ENCODE measurements at places on chromosomes 16 and 17. TPM values are rescaled to one million over a fixed set of nuclear protein-coding genes. Genes with fewer than 3 reads are reported as not detected.
A peak's percentile ranks its signal among the peaks of the same experiment; 100 is the strongest.

DNA sequence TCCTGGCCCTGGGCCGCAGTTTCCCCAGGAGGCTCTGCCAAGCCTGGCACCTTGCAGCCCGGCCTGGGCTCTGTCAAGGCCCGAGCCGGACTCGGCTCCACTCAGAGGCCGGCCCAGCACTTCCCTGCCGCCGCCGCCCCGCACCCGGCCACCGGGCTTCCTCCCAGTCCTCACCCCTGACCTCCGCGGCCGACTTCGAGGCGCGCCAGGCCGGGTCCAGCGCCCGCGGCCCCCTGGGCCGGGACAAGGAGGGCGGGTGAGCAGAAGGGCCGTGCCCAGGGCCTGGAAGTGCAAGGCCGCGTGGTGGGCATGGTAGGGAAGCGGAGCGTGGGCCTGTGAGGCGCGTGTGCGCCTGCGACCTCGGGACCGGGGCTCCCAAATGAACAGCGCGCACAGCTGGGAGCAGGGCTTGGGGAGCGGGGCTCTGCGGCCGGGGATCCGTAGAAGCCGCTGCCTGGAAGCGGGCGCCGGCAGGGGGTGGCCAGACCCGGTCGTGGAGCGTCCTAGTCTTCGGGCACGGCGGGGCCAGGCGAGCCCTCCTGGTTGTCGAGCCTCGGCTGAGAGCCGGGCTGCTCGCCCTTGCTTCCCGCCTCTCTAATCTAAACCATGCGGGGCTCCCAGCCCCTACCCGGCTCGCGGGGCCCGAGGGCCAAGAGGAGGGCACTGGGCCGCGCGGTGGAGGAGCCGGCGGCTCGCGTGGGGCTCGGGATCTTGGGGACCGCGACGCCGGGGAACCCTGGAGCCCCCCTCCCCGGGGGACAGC is 503 bp upstream of the TBX4 start:
- H3K4me1 ChIP-seq, result peaks cover 9% of the 10 kb centered on the region
- H3K36me3 ChIP-seq, result no peaks in the 10 kb centered on the region

DNA sequence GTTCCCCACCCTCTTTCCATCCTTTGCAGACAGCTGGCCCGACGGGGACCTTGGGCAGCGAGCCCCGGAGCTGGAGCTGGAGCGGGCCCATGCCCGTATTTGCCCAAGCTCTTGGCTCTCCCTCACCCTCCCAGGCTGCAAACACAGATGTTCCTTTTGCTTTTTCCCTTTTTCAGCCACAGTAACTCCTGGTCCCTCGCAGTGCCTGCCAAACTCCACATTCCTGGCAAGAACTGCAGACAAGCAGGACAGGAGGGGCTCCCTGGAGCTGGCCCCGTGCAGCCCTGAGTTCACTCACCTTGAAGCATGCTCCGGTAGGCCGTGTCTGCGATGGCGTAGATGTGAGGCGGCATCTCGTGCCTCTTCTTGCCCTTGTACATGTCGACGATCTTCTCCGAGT is 33.9 kb downstream of the MYH11 start:
- no peaks in the 10 kb centered on the region for H3K36me3 ChIP-seq
- DNase-seq, result no peak
- peaks cover 8% of the 10 kb centered on the region for H3K27me3 ChIP-seq
- H3K4me1 ChIP-seq, result no peaks in the 10 kb centered on the region
- no peak overlapping the region for H3K4me3 ChIP-seq
- H3K27ac ChIP-seq, result no peak overlapping the region

DNA sequence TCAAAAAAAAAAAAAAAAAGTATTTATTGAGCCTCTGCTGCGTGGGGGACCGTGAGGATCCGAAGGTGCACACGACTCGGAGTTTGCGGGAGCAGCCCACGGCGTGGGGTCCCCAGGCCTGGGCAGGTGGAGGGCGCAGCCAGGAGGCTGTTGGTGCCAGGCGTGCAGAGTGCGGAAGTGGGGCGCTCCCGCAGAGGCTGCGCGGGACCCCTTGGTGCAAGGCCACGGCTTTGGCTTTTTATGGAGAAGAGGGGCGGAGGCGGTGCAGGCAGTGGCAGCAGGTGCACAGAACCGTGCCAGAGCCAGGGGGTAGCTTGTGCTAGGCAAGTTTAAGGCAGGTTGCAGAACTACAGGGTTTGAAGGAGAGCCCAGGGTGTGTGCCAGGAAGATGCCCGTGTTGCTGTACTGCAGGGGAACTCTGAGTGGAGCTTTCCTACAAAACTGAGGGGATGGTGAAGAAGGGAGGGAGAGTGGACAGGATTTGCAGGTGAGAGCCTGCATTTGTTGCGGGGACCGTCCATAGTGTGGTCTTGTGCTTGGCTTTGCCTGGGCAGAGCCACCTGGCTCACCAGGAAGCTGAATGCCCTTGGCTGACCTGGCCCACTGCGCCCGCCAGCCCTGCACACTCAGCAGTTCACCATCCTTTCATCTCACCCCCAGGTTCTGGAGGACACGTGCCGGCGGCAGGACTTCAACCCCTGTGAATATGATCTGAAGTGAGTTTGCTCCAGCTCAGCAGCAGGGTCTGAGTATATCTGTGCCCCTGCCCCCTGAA is 1.3 kb downstream of the ASPSCR1 start:
- H3K27me3 ChIP-seq, result peaks cover 15% of the 10 kb centered on the region
- H3K4me1 ChIP-seq, result peaks cover 20% of the 10 kb centered on the region
- peak overlapping the region; percentile 63 for H3K4me3 ChIP-seq
- peak overlapping the region; percentile 81 for H3K27ac ChIP-seq
- no peak for DNase-seq

DNA sequence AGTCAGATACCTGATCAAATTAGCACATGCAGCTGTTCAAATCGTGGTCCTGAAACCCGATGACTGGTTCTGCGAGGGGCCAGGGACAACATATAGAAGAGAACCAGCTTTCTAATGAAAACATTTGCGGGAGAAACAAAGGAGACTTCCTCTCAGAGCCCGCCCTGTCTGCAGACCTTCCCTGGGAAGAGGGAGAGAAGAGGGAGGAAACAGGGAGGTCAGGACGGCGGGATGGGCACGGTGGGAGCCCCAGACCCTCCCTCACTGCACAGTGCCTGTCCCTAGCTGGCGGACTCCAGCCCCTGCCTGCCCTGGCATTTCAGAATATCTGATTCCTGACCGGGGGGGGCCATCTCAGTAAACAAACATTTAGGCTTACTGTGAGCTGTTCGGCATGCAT is 317.3 kb downstream of the FOXL1 start:
- H3K4me1 ChIP-seq, result no peaks in the 10 kb centered on the region
- DNase-seq, result no peak
- H3K27ac ChIP-seq, result no peak overlapping the region
- H3K36me3 ChIP-seq, result no peaks in the 10 kb centered on the region
- H3K27me3 ChIP-seq, result no peaks in the 10 kb centered on the region

The GRAP gene
- polyA plus RNA-seq, result 19.0 TPM

DNA sequence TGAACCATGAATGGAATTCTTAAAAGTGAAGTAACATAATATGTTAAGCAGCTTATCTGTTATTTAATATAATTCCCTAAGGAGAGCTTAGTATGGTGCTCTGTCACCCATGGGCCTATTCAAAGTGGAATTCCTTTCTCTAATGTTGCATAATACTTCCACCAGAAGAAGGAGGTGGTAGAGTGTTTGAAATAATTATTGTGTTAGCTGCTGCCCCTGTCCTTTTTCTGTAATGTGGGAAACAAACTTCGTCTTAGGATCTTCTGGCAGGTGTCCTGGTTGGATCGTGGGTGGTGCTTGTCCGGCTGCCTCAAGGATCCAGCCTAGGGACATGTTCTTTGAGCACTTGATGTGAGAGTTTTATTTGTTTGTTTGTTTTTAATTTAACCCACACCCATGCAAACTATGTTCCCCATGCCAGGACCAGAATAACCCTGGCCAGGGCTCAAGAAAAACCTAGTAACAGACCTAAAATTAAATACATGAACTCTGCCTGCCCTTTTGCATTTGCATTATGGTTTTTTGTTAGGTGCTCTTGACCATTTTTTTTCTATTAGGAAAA is 46.1 kb downstream of the ZNRF1 start:
- no peaks in the 10 kb centered on the region for H3K36me3 ChIP-seq

DNA sequence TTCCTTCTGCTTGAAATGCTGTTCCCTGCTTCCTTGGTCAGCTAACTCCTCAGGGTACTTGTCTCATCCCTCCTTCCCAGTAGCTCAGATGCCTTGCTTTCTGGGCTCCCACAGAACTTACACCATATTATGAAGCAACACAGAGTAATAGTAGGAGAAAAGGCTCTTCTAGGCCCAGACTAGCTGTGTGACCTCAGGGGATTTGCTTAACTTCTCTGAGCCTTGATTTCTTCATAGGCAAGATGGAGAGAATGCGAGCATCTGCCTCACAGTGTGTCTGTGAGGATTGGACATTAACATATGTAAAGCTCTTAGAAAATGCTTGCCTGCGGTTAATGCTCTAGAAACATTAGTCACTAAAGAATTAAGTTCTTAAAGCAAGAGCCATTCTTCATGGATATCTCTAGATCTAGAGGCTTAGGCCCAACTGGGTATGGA is 22.3 kb upstream of the PECAM1 start:
- no peak for DNase-seq
- no peak overlapping the region for H3K4me3 ChIP-seq
- no peaks in the 10 kb centered on the region for H3K36me3 ChIP-seq
- H3K27ac ChIP-seq, result no peak overlapping the region

The FOXK2 gene
- 9.7 TPM for polyA plus RNA-seq

The KIAA0753 gene
- 1.1 TPM for polyA plus RNA-seq

GRCh38 chr17:4136373-4136772 is 6.5 kb downstream of the ZZEF1 start:
- no peaks in the 10 kb centered on the region for H3K36me3 ChIP-seq
- H3K4me3 ChIP-seq, result no peak overlapping the region
- DNase-seq, result no peak
- no peaks in the 10 kb centered on the region for H3K27me3 ChIP-seq

The KRTAP17-1 gene
- polyA plus RNA-seq, result not detected

DNA sequence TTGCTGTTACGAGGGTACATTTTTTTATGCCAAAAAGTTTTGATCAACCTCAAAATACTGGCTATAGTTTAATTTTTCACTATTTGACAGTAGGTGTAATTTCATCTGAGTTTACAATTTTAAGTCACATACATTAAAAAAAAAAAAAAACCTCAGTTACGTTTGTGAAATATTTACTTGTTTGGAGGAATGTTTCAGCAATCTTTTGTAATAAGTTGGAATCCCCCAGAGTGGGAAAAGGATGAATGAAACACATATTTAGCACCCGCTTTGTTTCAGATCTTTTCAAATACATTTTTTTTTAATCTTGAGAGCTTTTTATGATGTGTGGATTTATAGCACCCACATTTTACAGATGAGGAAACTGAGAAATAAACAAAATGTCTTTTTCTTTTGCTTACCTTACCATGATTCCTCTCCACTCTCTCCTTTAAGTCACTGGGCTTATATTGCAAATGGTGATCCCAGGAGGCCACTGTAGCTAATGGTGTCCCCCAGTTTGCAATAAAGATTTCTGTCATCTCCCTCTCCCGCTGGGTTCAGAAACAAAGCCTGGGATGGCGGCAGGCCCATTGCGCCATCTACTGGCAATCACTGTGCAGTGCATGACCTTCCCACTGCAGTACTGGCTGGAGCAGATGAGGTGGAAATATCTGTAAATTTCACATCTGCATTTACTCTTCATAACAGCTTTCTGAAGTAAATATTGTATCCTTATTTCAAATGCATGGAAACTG is 27.7 kb downstream of the TBC1D3B start:
- peak overlapping the region; percentile 94 for H3K27ac ChIP-seq
- H3K27me3 ChIP-seq, result no peaks in the 10 kb centered on the region
- peaks cover 63% of the 10 kb centered on the region for H3K4me1 ChIP-seq
- H3K36me3 ChIP-seq, result peaks cover 4% of the 10 kb centered on the region
- H3K4me3 ChIP-seq, result peak overlapping the region; percentile 94

The FBXO31 gene
- 14.9 TPM for polyA plus RNA-seq

The HS3ST3A1 gene
- polyA plus RNA-seq, result 1.8 TPM

DNA sequence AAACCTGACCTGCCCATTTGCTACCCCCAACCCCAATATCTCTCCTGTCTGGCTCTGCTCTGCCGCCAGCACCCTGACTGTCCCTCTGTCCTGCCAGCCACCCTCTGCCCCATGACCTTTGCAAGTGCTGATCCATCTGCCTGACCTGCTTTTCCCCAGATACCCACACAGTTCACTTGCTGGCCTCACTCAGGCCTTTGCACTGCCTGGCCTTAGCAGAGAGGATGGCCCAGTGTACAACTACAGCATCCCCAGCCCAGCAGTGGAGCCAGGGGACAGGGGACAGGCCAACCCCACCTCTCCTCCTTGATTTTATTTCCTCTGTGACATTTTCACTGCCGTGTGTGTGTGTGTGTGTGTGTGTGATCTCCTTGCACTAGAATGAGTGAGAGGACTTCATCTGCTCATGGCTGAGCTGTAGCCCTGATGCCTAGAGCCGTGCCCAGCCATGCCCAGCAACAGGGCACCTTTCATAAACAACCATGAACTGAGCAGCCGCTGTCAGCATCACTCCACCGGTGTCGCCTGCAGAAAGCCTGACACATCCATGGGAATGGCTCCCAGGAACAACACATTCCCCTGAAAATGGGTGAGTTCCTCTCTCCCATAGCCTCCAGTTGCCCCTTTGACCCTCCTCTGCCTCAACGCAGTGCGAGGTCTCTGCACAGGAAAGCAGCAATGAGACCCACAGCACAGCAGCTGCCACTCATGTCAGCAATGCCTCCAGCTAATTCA is 36.0 kb upstream of the RBFOX3 start:
- no peaks in the 10 kb centered on the region for H3K36me3 ChIP-seq
- peak overlapping the region; percentile 65 for H3K27ac ChIP-seq
- H3K4me3 ChIP-seq, result no peak overlapping the region
- H3K27me3 ChIP-seq, result peaks cover 14% of the 10 kb centered on the region

DNA sequence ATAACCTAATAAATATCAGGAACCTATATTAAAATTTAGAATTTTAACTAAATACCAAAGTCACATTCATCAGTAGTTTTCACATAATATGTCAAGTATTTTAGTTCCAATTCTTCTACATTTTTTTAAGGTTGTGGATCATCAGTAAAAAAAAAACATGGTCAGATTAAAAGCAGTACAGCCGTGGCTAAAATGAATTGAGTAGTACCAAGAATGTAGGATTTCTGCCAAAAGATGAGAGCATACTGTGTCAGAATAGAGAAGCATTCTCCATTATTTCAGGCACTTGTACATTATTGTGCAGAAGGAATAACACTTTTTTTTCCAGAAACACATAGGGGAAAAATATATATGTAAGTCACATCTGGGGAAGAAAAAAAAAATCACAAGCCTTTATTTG is 1176.1 kb downstream of the CDH11 start:
- H3K36me3 ChIP-seq, result no peaks in the 10 kb centered on the region
- H3K27me3 ChIP-seq, result no peaks in the 10 kb centered on the region
- H3K4me1 ChIP-seq, result no peaks in the 10 kb centered on the region
- H3K27ac ChIP-seq, result no peak overlapping the region
- DNase-seq, result no peak
